Activated naive CD8-positive, alpha-beta T cell treated with anti-CD3 and anti-CD28 coated beads, Interleukin-2, amount 50 U/mL, for 16 hours (primary cell): ENCODE measurements at places on chromosomes 2 and 18.

- no peak for DNase-seq
Measured at GRCh38 chr18:31497836-31498573, at the start of gene DSG2. Gene DSG2, plus strand, starts transcription at chr18:31498177. Its CDS starts 75 bp downstream, at chr18:31498252.

GRCh38 chr2:16660114-16660513, 5.5 kb downstream of the CYRIA start:
- no peak for DNase-seq

- no peak for DNase-seq
Measured at GRCh38 chr2:102072741-102073140, 69.8 kb upstream of the IL1R1 start.

DNA sequence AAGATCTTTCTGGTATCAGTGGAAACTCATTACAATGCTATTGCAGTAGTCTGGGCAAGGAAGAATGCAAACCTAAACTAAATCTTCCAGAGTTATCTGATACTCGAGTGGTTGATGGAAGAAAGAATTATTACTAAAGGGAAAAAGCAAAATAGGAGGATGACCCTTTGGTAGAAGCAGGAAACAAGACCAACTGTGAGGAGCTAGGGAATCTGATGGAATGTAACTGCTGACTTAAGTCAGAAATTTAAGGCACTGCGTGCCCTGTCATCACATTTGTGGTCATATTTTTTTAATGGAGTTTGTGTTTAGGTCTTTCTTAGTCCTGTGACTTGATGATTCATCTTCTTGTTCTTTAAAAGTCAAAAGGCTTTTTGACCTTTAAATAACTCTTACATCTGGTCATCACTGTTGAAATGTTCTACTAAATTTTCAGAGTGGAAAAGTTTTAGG, 36.5 kb upstream of the ARMC9 start:
- no peak for DNase-seq

DNA sequence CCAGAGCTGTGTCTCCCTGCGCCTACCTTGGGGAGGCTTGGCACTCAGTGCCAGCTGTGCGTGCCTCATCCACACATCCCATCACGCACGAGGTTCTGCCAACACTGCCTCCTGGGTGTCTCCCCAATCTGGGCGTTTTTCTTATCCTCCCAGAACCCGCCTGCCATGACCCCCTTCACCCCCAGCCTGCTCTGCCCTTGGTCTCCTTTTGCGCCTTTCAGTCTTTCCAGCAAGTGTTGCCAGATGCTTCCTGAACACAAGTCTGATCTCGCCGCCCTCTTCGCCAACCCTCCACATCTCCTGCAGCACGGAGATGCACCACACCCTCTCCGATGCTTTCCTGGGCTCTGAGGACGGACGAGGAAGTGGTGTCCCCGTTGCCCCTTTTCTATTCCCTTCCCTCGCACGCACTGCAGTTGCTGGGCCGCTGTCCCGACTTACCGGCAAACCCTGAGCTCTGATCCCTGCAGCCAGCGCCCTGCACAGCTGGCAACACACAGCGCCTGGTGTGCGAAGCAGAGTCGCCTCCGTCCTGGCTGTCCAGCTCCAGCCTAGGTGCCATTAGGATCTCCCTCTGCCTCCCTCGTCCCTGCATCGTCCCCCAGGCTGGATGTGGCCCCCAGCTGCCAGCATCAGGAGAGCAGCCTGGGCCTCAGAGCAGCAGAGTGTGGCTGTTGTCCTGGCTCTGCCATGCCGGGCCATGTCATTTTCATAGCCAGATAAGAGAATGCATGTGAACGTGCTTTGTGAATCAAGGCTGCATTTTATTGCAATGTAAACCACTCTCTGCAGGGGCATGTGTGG, 22.6 kb upstream of the ALLC start:
- no peak for DNase-seq

- DNase-seq: no peak
Measured at GRCh38 chr2:68344031-68344430, 21.1 kb upstream of the PLEK start.

DNA sequence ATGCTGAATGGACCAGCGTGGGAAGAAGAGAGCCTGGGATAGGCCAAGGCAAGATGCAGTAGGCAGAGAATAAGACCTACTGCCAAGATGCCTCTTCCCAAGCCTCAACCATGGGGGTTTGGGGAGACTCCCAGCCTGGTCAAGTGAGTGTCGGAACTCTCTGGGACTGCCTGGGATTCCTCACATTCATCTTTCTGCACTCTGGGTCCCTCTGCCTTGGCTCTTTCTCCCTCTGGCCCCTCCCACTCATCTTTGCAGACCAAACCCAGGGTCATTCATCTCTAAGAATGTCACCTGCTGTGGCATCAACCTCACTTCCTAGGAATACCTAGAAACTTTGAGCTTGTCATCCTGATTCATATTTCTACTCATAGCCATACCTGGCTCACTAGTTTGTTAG, 211.3 kb upstream of the HNRNPA3 start:
- DNase-seq: no peak

DNA sequence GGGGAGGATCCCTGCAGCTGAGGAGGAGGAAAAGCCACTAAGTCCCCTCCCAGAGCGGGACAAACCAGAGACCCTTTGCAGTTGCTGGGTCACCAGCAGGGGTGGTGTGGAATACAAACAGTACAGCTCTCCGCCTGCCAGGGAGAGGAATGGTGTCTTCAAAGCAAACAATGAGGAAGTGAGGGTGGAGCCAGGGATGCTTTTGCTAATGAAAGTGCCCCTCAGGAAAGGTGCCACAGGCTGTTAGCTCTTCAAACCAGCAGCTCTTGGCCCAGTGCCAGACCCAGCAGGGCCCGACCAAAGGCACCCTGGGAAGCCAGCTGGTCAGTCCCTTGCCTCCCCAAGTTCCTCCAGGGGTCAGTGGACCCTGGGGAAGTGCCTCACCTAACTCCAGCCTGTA, 102.8 kb downstream of the HIBCH start:
- no peak for DNase-seq

DNA sequence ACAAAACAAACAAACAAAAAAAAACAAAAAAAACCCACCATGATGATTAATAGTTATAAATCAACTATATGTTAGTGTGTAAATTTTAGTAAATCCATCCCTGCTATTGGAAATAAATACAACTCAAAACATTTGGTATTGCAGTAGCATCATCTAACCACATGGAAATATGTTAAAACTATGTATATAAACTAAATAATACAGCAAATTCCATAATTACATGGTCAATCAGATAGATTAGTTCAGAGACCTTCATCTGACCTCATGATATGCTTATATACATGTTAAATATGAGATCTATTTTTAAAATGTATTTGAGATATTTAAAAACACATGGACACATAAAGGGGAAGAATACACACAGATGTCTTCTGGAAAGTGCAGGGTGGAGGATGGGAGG, 384.2 kb downstream of the TMX3 start:
- DNase-seq: no peak
